ENCODE measurements at places on chromosomes 7 and 10.

- no peak for DNase-seq
Measured at GRCh38 chr7:67022511-67022910, 25.9 kb downstream of the TYW1 start.

DNA sequence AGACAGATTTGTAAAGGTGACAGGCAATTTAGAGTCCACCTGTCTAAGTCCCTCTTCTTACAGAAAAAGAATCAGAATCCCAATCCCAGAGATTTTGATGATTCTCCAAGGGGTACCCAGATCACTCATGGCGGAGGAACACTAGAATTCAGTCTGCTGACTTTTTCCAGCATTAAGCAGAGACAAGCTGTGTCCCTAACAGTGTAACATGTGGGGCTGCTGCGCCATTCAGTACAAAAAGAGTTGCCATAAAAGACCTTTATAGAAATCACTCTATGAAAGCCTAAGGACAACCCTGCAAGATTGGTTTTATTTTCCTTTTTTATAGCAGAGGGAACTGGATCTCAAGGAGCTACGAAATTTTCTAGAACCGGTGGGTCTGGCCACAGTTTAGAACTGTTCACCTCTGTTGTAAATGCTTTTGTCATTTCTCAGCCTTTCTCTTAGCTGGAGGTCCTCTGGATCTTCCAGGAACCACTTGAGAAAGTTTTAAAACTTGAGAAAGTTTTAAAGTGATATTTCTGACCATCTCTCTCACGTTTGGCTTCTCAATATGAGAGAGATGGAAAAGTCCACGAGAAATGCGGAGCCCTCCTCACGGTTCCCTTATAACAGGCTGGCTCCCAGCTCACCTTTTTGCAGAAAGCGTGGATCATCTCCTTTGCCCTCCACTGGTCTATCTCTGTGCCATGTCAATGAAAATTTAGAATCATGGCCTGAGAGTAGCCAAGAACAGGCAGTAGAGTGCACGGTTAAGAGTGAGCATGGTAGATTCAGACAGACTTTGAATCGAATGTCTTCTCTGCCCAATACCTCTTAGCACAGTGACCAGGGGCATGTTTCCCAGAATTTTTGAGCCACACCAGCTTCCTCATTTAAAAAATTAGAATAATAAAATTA lies 826 bp downstream of the GIMAP7 start:
- no peak for DNase-seq

- no peak for DNase-seq
Measured at GRCh38 chr7:105173586-105173985, 159.6 kb downstream of the KMT2E start.

- no peak for DNase-seq
Measured at GRCh38 chr10:23342213-23342884, 2.2 kb downstream of the C10orf67 start.

GRCh38 chr10:6748981-6749635 lies 169.0 kb upstream of the PRKCQ start:
- DNase-seq = peak; percentile 81

DNA sequence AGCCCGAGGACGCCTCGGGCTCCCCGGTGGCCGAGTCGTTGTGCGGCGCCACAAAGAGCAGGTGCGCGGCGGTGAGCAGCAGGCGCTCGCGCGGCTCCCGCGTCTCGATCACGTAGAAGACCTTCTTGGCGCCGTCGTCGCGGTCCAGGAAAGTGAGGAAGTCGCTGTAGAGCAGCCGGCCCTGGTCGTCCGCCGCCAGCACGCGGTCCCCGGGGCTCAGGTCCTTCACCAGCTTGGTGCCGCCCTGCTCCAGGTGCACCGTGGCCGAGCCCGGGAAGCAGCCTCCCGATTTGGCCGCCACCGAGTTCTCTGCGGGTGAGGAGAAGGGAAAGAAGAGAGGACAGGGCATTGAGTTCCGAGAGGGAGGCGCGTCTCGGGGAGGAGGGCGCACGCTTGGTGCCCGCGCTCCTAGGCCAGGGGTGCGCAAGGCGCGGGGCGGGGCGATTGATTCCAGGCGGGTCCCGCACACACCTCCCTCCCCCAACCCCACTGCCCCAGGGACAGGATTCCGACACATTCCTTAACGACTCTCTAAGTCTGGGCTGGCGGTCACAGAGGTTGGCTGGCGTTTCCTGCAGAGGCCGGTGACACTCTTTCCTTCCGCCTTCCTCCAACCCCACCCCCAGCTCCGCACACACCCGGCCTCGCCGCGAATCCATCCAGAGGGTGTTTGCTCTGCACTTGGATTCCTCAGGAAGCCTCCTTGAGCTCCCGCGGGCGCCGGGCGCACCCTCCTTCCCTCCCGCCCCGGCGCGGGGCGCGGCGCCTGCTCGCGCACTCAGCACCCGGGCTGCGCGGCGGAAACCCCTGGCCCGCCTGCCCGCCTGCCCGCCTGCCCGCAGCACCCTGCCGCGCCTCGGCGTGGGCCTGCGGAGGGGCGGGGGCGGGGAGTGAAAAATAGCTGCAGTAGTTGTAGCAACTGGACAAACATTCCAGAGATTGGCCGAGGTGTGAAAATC lies 8.6 kb downstream of the SHH start:
- no peak for DNase-seq

DNA sequence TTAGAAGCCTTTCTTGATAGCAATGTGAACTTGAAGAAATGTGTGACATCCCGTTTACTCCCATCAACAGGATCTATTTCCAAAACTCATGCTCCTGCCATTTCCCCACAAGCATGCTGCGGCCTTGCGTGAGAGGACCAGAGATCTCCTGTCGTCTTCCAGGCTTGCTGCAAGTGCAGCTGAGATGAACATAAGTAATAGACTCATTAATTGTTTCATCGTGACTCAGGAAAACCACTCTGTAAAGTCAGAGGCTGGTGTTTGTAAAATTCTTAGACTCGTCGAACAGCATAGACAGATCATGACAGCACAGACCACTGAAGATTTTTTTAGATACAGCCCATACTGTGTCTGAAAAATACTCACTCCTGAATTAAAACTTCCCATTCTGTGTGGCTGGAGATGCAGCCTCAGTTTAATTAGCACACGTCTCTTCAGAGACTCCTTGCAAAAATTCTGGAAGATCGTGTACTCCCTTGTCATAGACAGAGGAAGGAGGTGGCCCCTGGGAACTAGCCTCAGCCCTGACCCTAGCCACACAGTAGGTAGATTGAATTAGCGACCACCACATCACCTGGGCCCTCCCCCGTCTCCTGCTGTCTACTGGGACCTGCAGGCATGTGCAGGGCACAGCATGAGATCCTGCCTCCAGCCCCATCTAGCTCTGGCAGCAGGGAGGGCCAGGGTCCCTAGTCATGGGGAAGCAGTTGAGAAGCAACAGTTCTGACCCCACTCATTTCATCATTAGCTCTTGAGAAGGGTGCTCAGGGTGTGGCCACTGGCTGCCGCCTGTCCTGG lies 226.0 kb downstream of the CELF2 start:
- no peak for DNase-seq

DNA sequence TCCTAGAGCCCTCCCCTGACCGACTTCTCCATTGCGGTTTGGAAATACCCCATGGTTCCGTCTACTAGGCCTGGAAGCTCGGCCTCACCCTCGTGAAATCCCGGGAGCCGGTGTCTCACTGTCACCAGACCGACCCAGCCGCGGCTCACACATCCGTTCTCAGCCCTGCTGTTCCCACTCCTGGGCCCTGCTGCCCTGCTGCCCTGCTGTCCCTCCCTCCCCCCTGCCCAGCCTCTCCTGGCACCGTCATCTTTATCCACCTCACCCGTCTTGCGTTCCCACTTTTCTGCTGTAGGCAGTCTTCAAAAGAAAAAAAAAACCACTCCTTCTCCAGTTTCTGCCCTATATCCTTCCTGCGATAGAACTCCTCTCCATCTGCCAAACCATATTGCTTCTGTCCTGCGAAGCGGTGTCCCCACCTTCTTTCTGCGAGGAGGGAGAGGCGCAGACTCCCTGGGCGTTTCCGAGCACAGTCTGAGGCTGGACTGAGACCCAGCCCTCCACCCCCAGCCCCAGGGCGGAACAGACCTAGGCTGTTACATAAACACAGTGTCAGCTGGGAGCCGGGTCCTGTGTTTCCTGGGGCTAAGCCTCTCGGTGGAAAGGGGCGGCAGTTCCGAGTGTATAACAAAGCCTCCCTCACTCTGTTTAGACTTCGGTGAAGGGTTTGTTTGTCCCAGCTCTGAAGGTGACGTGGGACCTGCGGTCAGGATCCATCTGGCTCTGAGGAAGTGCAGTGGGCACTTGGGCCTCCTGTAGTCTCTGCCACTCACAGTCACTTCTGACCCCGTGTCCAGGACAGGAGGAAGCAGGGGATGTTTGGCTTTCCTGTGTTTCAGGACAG lies 2.8 kb downstream of the AGAP3 start:
- peak; percentile 83 for DNase-seq

GRCh38 chr10:14801723-14802122 lies 27.0 kb upstream of the FAM107B start:
- DNase-seq = no peak

DNA sequence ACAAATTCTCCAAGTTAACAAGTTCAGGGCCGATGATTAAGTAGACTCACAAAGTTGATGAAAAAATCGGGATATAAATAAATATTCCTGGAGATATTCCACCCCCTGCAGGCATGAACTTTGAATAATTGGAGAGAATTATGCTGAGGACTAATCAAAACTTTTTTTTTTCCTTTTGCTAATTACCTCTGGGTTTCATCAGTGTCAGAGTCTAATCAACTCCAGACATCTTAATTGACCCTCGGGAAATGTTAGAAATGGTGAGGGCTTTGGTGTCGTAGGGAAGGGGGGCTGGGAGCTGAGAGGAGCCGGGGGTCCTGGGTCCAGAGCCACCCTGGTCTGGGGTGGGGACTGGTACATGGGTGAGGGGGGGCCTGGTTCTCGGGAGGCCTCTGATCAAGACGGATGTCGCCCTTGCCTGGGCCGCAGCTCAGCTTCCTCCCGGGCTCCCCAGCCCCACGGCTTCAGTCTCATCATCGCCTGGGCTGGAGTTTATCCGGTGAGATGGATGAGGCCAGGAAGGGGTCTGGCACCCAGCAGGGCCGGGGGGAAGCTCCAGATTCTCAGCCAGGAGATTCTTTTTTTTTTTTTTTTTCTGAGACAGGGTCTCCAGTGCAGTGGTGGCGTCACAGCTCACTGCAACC lies 30.4 kb upstream of the ELFN1 start:
- DNase-seq = no peak

GRCh38 chr7:98613601-98614425 lies 3.3 kb upstream of the NPTX2 start:
- no peak for DNase-seq

DNA sequence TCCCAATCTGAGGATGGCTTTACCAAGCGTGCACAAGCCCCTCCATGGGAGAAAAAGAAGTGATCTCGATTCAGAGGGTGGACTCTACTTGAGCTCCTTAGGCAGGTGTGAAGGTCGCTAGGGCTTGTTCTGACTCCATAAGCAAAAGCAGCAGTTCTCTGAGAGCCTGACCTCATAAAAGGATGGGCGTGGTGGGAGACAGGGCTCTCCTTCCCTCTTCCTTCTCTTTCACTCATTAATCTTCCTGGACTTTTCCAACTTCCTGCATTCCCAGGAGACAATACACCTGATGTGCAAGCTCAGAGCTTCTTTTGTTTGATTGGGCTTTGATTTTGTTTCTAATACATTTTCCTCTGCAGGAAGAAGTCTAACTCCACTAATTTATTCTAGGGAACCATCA lies 22.3 kb upstream of the TMEM72 start:
- DNase-seq = no peak

- DNase-seq = no peak
Measured at GRCh38 chr10:126268013-126268920, 120.0 kb downstream of the ADAM12 start.

GRCh38 chr7:103114576-103115008 lies 34.3 kb downstream of the NAPEPLD start:
- DNase-seq = no peak

- peak; percentile 20 for DNase-seq
Measured at GRCh38 chr7:31488562-31489203, 25.2 kb upstream of the ITPRID1 start.

- DNase-seq = no peak
Measured at GRCh38 chr10:132938472-132939339, 3.7 kb downstream of the CFAP46 start.

DNA sequence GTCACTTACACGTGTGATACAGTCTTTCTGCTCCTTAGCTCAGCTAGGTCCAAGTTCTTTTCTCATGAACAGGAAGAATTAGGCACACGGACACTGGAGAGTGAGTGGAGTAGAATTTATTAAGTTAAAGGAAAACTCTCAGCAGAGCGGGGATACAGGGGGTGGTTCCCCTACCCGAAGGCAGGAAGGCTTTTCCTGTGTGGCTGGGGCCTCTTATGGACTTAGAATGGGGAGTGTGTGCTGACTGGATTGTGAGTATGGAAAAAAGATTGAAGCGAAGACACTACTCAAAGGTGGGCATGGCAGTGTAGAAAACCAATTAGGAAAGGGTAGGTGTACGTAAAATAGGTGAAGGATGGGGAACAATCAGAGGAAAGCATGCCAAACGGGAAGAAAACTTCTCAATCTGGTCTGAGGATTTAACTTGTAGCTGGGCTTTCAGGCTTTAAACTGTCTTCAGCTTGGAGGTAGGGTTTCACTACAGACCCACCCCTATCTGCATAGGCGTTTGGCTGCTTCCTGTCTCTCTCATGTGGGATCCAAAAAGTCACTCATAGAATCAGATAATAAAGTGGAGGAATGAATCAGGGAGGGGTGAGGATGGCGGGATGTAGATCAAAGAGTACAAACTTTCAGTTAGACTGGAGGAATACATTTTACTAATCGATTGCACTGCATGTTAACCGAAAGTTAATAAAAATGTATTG lies 104.2 kb downstream of the ANKRD7 start:
- no peak for DNase-seq

DNA sequence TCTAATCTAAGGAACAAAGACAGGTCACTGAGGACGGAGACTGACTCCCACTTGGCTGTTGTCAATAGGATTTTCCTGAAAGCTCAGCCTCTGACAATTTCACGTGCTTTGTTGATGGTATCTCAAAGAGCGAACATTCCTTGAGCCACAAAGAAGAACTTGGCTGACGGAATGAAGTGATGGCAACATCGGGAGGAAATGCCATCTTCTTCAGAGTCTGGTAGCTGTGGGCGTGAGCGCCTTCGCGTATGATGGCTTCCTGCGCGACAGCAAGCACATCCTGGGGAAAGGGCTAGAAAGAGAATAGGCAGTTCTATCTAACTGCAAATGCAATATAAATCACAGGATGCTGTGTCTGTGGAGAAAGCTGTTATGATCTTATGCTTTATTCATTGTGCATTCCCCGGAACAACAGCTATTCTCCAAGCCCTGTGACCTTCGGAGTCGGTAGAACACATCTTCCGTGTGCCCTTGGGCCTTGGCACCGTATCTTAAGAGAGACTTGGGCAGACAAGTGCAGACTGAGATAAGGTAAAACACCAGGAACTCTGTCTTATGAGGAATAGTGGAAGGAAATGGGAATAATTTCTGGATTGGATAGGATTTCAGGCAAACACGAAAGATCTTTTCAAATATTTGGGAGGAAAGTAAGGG lies 19.6 kb upstream of the GTPBP4 start:
- no peak for DNase-seq
